ENCODE measurements at places on chromosomes 1 and 21. TPM values are rescaled to one million over a fixed set of nuclear protein-coding genes. Genes with fewer than 3 reads are reported as not detected.

DNA sequence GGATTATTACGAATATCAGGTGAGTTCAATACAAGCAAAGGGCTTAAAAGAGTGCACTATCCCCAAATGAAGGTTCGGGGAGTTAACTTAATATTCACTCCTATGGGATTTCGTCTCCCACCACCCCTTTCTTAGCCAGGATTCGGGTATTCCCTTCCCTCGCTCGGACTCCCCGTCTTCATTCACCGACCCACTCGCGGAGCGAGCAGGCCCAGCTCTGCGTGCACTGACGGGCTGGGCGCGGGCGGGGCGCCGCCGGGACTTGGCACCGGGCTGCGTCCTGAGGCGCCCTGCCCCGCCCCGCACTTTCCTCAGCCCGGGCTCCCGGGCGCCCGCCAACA, 7.7 kb upstream of the MPZL1 start:
- no peak for DNase-seq

- peak; percentile 66 for DNase-seq
These were observed 137.8 kb downstream of the PTPRC start for GRCh38 chr1:198776602-198777029.

- DNase-seq, result no peak
These were observed 45.0 kb upstream of the FHAD1 start for GRCh38 chr1:15201849-15202551.

GRCh38 chr1:6612641-6613360, 730 bp upstream of the PHF13 start:
- no peak for DNase-seq

DNA sequence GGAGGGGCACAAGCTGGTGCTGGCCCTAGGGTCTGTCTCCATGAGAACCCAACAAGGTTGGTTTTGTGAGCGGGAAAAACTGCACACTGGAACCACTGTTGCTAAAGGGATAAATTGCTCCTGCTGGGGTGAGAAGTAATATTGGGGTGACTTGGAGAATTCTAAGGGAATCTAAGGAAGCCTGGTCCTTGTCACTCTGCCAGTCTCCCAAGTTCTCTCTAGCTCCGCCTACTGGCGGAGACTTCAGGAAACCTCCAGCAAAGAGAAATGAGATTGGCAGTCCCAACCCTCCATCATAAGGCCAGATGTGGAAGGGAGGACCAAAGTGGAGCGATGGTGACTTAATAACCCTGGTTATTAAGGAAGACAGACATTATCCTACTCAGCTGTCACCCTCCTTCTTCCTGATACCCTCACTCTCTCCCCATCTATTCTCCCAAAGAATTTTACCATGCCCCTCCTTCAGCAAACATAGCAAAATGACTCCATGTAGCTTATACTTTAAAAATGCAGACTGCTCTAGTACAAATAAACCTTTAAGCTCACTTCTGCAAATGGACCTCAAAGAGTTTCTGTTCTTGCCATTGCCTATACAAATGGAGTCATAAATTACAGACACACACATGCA, 2.7 kb downstream of the LCE1F start:
- peak; percentile 10 for DNase-seq

DNA sequence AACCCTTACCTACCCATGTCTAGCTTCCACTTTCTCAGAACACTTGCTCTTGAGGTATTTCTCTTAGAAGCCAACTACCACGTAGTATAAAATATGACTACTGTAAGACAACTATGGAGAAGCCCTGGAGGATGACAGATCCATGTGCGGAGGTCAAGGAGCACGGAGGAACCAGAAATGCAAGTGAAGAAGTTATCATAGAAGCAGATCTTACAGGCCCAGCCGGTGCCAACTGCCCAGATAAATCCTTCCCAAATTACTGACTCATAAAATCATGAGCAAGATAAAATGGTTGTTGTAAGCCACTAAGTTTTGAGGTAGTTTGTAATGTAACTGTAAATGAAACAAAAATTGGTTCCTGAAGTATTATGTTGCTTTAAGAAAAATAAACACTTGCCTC, 12.6 kb downstream of the GTF2B start:
- no peak for DNase-seq

- no peak for DNase-seq
These were observed 126.3 kb downstream of the PLPP3 start for GRCh38 chr1:56453016-56453415.

Gene HHAT
- 3.3 TPM for total RNA-seq

Gene FAM151A
- total RNA-seq, result not detected

Gene TTC22
- total RNA-seq, result not detected

Data from H4 (cell line).